ENCODE measurements at places on chromosomes 16 and 17.

- DNase-seq, result no peak
These were observed 1.2 kb downstream of the JPT1 start for GRCh38 chr17:75152922-75153779.

DNA sequence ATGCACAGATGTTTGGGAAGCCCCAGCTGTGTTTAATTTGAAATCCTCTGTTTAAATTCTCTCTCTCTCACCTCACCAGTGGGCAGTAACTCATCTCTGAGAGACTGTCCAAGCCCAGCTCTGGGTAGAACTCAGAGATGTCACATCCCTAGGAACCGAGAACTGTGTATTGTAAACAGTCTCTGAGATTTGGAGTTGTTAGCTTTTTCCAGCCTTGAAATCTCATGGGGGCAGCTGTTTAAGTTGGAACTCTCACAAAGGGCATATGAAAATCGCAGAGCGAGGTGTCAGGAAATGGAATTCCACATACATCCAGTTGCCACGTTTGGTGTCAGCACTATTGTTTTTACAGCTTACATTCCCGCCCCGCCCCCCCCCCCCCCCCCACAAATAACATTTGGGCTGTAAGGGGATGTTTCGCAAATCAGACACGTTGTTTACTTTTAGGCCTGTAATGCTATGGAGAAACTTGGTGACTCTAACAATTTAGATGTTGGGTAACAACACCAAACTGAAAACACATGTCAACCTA, 34.3 kb downstream of the VPS35L start:
- no peak for DNase-seq

GRCh38 chr17:61875285-61875684, 12.0 kb upstream of the BRIP1 start:
- DNase-seq, result no peak

DNA sequence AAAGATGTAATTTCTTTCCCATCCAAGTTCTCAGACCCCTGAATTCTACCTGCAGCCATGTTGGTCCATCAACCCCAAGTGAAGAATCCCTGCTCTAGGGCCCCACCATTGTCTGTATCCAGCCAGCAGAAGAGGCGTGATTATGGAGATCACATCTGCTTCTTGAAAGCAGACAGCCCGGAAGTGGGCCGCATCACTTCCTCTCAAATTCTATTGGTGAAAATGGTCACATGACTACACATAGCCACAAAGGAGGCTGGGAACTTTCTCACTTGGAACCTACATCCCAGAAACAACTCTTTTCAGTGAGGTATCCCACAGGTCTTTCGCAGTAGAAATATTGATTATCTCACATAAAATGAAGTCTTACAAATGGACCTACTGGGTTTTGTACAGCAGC, 40.1 kb downstream of the IL4R start:
- no peak for DNase-seq

DNA sequence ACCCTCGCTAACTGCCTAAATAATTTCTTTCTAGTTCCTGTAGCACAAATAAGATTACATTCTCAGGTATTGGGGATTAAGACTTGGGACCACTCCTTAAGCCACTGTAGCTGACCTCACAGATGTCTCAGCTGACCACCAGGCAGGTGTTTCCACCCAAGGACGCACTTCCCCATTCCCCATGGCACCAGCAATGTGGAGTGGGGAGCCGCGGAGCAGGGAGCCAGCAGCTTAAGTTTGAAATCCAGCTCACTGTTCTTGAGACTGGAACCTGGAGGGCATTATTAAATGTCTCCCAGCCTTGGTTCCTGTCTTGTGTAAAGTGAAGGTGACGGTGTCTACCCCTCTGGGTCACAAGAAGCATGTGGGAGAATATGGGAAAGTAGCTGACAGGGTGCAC, 249.4 kb upstream of the CACNG5 start:
- DNase-seq, result no peak

DNA sequence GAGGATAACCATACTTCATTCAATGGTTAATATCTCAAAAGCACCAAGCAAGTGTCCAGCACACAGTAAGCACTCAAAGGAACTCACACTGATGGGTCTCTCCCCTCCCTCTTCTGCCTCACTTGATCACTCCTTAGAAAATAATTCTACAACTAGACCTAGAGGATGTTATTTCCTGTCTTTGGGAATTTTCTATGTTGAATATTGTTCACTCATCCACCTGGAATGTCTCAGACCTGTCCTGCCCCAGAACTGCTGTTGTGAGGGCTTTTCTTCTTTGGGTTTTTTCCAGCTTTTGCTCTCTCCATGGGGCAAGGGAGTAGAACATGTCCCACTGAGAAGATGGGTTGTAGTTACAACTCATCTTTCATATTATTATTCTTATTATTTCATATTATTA, 25.3 kb downstream of the NXPH3 start:
- DNase-seq, result no peak

- no peak for DNase-seq
These were observed 64.0 kb downstream of the DYNLRB2 start for GRCh38 chr16:80604600-80605355.

GRCh38 chr17:10041287-10041612, 136.2 kb upstream of the RCVRN start:
- DNase-seq, result no peak

- DNase-seq, result no peak
These were observed 154.6 kb downstream of the CMIP start for GRCh38 chr16:81599034-81599744.

- DNase-seq, result no peak
These were observed 488.1 kb downstream of the XYLT1 start for GRCh38 chr16:16982614-16983013.

GRCh38 chr17:62966426-62967204, 580 bp downstream of the TANC2 start:
- no peak for DNase-seq

- no peak for DNase-seq
These were observed 81.5 kb downstream of the SLC6A2 start for GRCh38 chr16:55737318-55737717.

GRCh38 chr17:70379945-70380344, 210.6 kb downstream of the KCNJ2 start:
- no peak for DNase-seq

DNA sequence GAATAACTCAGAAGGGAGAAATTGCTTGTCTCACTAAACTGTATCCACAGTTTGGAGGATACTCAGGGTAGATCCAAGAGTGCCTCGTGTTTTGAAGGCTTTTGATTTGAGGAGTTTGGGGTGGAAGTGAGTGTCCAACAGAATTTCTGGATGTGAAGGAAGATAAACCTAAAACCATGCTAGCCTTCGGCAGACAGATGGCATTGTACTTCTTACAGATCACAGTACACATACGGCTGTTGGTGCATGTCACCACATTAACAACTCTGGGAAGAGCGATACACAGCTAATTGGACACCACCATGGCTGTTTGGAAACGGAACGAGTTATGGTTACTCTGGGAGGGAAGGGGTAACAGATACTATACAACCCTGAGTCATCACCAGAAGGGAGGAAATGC, 420.4 kb downstream of the GRIN2A start:
- DNase-seq, result no peak

GRCh38 chr17:46774108-46774737, 44.3 kb downstream of the WNT3 start:
- no peak for DNase-seq

DNA sequence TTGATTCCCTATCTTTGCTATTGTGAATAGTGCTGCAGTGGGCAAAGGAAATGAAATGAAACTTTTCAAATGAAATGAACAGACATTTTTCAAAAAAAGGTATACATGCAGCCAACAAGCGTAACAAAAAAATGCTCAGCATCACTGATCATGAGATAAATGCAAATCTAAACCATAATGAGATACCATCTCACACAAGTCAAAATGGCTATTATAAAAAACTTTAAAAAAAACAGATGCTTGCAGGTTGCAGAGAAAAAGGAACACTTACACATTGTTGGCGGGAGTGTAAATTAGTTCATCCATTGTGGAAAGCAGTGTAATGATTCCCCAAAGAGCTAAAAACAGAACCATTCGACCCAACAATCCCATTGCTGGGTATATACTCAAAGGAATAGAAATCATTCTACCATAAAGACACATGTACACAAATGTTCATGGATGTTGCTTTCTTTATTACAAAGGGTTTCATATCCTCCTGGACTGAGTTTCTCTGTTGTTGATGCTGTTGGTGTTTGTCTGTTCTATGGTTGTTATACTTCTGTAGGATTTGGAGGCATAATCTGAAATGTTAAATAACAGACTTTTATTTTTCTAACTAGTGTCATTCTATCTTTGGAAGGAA, 99.3 kb upstream of the SOX9 start:
- no peak for DNase-seq

DNA sequence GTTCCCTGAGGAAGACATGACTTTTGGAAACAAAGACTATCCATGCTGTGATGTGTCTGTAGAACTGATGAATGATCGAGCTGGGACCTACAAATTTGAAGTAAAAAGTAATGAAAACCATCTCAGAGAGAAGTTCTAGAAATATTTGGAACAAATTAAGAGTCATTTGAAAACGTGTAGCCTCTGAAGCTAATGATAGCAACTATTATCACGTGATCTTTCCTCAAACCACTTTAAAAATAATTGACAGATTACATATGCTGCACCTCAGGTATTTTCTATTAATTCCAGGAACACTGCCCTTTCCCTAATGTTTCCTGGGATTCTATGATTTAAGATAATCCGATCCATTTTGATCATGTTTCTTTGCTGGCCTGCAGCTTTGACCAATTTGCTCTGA, 990.3 kb downstream of the CDH8 start:
- no peak for DNase-seq

DNA sequence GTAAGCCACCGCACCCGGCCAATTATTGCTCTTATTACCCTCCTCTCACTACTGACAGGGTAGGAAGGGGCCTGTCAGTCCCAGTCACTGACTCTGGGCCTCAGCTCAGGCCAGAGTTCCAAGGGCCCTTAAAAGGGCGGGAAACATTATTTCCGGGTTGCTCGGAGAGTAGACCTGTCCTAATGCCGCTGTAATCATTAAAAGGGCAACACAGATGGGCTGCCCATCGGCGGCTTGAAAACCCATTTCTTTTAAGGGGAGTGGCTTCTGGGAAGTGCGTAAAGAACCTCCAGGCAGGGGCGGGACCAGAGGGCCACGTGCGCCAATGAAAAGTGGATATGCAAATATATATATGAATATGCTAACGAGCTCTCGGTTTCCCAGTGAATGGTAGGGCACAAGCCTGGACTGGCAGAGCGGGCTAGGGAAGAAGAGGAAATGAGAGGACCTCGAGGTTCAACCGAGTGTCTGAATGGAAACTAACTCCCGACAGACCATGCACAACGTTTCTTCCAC, 26.6 kb downstream of the PIPOX start:
- DNase-seq, result no peak

- DNase-seq, result no peak
These were observed 6.9 kb downstream of the USP6 start for GRCh38 chr17:5122586-5123342.

All from T-helper 22 cell (primary cell).